CD8-positive, alpha-beta memory T cell (primary cell): ENCODE measurements at places on chromosomes 4 and X.

DNA sequence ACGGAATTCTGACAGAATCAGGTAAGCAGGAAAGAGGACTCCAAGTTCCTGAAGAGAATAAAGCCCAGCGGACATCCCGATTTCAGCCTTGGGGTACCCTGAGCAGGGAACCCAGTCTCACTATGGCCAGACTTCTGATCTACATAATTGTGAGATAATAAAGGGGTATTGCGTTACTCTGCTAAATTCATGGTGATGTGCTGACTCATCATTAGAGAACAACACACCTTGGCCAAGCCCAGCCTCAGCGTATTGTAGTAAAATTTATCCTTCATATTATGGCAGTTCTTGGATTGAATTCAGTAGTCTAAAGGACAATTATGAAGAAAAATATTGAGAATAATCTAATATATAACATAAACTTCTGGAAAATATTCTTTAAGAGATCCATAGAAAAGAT is 170.2 kb upstream of the MAD2L1 start:
- no peak for DNase-seq

DNA sequence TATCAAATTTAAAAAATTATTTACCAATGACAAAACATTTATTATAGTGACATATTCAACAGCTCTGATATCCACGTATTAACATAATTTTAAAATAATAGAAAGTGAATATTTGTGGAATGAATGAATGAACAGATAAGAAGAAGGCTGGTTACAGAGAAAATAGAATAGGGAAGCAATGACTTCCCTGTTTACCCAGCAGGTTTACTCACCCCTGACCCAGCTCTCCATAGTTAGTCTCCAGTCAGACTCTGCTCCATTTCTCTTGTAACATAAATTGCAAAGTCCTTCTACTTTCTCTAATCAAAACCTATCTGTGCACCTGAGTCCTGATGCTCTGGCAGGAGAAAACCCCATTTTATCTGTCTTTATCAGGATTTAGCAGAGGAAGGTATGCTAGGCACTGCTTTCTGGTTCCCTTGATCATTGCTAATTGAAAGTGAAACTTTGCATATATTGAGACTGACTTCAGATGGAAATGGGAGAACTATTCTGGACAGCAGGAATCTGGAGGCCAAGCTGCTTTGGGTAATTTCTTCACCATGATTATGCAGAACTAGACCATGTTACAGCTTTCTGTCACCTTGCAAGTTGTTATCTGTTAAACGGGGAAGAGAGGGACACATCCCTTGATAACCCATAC is 363.0 kb downstream of the FAT4 start:
- DNase-seq: no peak

DNA sequence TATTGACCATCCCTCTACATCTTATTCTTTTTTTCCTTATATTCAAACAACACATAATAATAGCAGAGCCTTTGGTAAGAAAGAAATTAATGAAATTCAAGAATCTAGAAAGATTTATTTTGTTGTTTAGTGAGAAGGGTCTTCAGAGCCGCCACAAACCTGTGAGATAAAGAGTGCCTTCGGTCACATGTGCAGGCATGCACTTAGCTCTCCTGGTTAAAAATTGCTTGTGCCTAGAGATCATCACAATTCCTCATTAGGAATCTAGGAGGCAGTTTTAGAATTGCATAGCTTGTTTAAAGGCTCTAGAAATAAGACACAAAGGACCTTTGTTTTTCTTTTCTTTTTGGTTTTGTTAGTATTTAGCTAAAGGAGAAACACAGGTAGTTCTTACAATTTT is 1948.4 kb upstream of the IGFBP7 start:
- no peak for DNase-seq

GRCh38 chr4:22531311-22532019 is 15.6 kb upstream of the ADGRA3 start:
- no peak for DNase-seq

GRCh38 chrX:110228453-110228852 is 89.4 kb downstream of the AMMECR1 start:
- no peak for DNase-seq

- DNase-seq: no peak
Measured at GRCh38 chrX:54494989-54495813, 833 bp downstream of the FGD1 start.

DNA sequence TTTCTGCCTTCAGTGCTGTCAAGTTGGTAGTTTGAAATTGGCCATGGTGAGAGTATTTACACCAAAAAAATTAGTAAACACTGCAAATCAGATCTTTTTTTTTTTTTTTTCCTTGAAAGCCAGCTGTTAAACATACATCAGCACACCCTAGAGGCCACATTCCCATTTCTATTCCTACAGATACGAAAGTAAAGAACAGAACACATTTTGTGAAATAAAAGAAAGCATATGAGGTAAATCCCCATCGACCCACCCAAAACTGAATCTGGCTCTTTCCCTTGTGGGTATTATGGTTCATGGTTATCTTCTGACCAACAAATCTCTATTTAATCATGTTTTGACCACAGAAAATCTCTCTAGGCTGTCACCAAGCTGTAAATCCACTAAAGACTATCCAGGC is 41.8 kb upstream of the AP1AR start:
- no peak for DNase-seq

DNA sequence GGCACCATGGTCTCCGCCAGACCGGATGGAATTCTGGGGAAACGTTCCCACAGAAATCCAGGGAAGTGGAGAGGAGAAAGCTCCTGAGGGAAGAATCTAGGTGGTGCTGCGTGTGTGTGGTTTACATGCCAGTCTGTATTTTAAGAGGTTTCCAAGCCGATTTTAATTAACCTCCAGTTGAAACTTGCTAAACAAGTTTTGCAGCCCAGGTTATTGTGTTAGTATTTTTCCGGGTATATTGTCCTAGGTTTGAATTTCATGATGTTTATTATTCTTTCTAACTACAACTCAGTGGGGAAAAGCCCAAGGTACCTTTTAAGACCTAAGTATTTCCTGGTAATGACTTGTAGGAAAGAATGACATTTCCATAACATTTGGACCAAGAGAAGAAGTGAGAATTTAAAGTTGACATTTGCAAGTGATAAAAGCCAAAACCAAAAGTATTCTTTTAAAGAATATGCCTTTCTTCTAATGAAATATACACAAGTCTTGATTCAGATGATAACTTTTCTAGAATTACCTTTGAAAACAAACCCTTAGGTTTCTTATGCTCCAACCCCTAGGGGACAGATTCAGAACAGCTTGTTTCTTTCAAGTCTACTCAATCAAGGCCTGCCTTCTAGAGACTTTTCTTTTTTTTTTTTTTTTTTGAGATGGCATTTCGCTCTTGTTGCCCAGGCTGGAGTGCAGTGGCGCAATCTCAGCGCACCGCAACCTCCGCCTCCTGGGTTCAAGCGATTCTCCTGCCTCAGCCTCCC is 14.6 kb downstream of the SAT1 start:
- DNase-seq: no peak

- DNase-seq: no peak
Measured at GRCh38 chrX:9966775-9967408, at the start of gene CLDN34. Gene CLDN34, plus strand, starts transcription at chrX:9967358. Its CDS starts 0 bp downstream, at chrX:9967358.

- DNase-seq: no peak
Measured at GRCh38 chrX:19556202-19556601, 40.9 kb upstream of the MAP3K15 start.

DNA sequence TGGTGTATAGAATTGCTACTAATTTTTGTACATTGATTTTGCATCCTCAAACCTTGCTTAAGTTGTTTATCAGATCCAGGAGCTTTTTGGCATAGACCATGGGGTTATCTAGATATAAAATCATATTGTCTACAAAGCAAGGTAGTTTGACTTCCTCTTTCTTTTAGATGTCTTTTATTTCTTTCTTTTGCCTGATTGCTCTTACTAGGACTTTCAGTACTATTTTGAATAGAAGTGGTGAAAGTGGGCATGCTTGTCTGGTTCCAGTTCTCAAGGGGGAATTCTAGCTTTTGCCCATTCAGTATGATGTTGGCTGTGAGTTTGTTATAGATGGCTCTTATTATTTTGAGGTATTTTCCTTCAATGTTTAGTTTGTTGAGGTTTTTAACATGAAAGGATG is 187.9 kb upstream of the LCORL start:
- no peak for DNase-seq

- DNase-seq: no peak
Measured at GRCh38 chrX:137194164-137194563, 160.4 kb upstream of the GPR101 start.

DNA sequence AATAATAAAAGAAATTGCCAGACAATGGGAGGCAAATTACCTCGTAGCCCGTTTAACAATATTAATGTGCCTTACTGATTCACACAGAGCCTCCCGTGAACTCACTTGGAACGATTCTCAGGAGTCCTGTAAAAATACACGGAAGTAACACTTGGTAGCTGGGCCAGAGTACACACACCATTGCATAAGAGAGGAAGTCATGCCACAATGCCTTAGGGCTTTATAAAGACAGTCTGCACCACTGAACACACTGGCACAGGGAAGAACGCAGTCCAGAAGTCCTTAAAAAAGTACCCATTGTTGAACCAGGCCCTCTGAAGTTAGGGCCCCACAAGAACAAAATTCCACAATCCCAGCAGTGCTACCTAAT is 15.1 kb downstream of the SLC2A9 start:
- DNase-seq: no peak

GRCh38 chr4:148445071-148445859 is 3.1 kb upstream of the NR3C2 start:
- peak; percentile 75 for DNase-seq
